Tibial nerve (tissue), 4 donors: ENCODE measurements at places on chromosomes 13 and 19.

- no peaks in the 10 kb centered on the region for H3K36me3 ChIP-seq
- DNase-seq = no peak
- no peak overlapping the region for H3K27ac ChIP-seq
- no peak overlapping the region for H3K4me3 ChIP-seq
Observed at GRCh38 chr13:58960888-58961287, 1202.8 kb downstream of the DIAPH3 start.

DNA sequence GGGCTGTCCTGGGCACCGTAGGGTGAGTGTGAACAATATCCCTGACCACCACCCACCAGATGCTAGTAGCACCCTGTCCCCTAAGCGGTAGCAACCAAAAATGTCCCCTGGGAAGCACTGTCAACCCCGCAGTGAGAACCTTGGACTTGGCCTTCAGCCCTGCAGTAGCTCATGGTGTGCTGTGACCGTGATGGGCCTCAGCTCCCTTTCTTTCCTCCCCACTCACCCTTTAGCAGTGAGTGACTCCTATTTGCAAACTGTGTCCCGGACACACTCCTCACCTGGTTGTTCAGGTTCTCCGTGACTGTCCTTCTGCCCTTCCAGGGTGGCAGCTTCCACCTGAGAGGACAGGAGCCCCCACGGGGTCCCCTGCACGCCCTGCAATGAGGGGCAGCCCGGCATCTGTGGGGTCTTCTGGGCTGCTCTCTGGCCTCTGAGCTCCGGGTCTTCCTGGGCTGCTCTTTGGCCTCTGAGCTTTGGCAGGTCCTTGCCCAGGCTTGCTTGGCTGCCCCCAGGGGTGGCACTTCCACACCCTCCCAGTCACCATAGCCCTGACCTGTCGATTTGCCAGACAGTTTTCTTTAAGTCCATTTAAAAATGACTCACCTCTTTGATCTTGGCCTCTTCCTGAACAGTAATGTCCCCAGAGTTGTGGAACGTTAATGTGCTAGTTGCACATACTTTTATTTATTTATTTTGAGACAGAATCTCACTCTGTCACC, 3.8 kb downstream of the KDM4B start:
- H3K4me3 ChIP-seq = no peak overlapping the region
- peaks cover 58% of the 10 kb centered on the region for H3K4me1 ChIP-seq
- H3K27me3 ChIP-seq = no peaks in the 10 kb centered on the region
- H3K27ac ChIP-seq = no peak overlapping the region
- no peak for DNase-seq

GRCh38 chr13:112254061-112254818, 121.9 kb upstream of the SPACA7 start:
- H3K4me3 ChIP-seq = no peak overlapping the region
- DNase-seq = no peak
- H3K4me1 ChIP-seq = no peaks in the 10 kb centered on the region
- no peak overlapping the region for H3K27ac ChIP-seq

DNA sequence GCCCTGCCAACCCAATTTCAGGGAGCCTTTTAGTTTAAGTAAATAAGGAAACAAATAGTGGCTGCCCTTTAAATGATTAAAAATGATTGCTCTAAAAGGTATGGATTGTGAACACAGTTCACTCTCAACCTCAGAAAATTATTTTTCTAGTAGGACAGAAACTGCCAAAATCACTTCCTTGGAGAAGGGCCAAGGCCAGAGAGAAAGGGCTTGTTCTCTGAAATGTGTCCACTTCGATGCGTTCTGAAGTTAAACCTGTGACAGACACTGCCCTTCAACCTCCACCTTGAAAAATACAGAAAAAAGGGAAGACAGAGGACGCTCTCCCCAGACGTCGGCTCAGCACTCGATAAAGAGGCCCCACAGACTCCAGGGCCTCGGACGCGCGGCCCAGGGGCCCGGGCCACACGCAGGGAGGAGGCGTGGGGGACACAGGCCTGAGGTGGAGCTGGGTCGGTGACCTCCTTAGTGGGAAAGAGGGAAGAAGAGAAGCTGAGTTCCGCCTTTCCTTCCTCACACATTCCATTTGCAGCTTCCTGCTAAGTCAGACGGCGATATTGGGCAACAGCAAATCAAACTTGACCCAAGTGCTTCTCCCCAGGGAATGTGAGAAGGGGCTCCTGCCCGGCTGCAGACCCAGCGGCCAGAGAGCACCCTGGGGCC, 63.6 kb downstream of the RASA3 start:
- peak; percentile 59 for DNase-seq
- H3K27ac ChIP-seq = peak overlapping the region; percentile 99
- H3K4me1 ChIP-seq = peaks cover 72% of the 10 kb centered on the region
- no peaks in the 10 kb centered on the region for H3K27me3 ChIP-seq

GRCh38 chr19:769616-770015, 18.7 kb downstream of the MISP start:
- peaks cover 15% of the 10 kb centered on the region for H3K4me1 ChIP-seq
- no peaks in the 10 kb centered on the region for H3K27me3 ChIP-seq
- H3K4me3 ChIP-seq = no peak overlapping the region
- no peak for DNase-seq

DNA sequence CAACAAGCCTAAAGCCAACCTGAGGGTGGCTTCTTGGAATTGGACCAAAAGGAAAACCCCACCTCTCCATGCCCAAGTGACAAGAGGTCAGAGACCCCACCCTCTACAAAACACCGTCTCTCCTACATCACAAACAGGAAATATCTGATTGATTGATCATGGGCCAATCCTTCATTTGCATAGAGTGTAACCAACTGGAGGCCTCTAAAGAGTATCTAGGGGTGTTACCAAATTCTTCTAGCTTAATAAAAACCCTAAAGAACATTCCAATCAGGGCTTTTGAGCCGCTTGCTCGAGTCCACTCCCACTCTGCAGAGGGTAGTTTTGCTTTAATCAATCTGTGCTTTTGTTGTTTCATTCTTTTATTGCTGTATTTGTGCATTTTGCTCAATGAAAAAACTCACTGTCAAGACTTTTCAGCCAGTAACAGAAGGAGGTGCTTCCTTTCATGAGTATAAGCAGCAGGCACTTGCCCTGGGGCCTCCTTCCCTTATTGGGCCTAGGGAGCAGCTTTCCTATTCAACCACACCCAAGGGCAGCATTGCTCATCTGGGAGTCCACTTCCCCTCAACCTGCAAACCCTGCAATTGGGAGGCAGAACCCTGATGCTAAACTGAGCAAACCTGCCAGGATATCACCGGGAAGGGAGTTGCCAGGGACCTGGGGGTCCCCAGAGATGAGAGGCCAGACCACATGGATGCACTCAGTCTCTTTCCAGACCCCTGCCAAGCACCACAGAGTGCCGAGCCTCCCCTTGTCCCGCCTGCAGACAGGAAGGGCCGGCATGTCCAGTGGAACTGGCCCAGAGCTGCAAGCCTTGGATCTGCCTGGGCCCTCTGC, 154.3 kb upstream of the VSTM2B start:
- no peaks in the 10 kb centered on the region for H3K36me3 ChIP-seq
- DNase-seq = no peak
- no peak overlapping the region for H3K27ac ChIP-seq

DNA sequence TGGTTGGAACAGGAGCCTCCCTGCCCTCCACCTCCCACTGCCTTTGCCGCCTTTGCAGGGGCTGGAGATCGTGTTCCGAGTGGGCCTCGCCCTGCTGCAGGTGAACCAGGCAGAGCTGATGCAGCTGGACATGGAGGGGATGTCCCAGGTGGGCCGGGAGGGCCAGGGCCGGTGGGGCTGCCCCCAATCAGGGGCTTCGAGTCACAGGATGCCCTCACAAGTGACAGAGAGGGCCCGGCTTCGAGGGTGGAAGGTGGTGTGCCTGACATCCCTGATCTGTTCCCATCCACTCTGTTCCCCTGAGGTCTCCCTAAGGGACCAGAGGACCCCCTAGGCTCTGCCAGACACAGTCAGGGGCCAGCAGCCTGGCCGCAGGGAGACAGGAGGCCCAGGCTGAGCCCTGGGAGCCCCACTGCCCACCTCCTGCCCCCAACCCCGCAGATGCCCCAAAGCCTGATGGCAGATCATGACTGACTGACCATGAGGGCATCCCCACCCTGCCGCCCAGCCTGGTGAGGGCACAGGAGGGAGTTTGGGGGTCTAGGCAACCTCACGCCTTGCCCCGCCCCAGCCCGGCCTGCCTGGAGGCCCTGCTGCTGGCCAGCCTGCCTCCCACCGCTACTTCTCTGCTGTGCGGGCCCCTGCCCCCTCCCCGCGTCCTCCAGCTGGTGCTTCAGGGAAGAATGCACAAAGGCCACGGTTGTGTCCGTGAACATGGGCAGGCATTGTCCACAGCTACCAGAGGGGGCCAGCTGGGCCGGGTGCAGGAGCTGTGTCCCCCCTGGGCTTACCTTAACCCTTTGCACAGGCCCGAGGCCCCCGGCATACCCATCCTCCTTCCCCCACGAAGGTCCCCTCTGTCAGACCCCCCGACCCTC, 21.8 kb downstream of the EVI5L start:
- no peaks in the 10 kb centered on the region for H3K27me3 ChIP-seq
- H3K4me3 ChIP-seq = no peak overlapping the region

GRCh38 chr13:20706661-20707060, 3.2 kb downstream of the IL17D start:
- no peak overlapping the region for H3K27ac ChIP-seq
- no peak overlapping the region for H3K4me3 ChIP-seq
- peaks cover 30% of the 10 kb centered on the region for H3K4me1 ChIP-seq
- no peaks in the 10 kb centered on the region for H3K27me3 ChIP-seq

GRCh38 chr19:37572203-37572602, 22.4 kb downstream of the ZNF571 start:
- peaks cover 11% of the 10 kb centered on the region for H3K36me3 ChIP-seq
- H3K4me3 ChIP-seq = no peak overlapping the region
- no peak overlapping the region for H3K27ac ChIP-seq
- no peak for DNase-seq
- H3K4me1 ChIP-seq = no peaks in the 10 kb centered on the region

- DNase-seq = no peak
- no peak overlapping the region for H3K27ac ChIP-seq
- peaks cover 7% of the 10 kb centered on the region for H3K4me1 ChIP-seq
- no peak overlapping the region for H3K4me3 ChIP-seq
- no peaks in the 10 kb centered on the region for H3K27me3 ChIP-seq
Observed at GRCh38 chr13:42762251-42762650, 19.1 kb upstream of the FAM216B start.

DNA sequence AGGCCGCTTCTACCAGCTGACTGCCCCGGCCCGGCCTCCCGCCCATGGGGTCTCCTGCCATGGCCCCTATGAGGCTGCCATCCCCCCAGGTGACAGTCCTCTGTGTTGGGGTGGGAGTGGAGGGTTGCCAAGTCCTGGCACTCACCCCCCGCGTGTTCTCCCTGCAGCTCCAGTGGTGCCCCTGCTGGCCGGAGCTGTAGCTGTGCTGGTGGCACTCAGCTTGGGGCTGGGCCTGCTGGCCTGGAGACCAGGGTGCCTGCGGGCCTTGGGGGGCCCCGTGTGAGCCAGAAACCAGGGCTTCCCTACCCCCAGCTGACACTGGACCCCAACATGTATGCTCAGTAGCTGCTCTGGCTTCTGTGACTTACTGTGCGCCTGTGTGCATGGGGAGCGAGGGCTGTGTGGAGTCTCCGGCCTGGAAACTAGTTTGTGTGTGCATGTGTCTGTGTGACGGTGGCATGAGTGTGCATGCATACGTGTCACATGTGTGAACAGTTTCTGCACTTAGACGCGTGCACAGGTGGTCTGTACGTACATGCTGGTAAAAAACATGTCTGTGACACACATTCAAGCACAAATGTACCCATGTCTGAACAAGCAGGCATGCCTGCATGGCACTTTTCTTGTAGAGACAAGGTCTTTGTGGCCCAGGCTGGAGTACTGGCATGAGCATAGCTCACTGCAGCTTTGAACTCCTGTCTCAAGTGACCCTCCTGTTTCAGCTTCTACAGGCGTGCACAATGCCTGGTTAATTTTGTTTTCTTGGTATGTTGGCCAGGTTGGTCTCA, 4.9 kb downstream of the ACP4 start:
- H3K4me1 ChIP-seq = no peaks in the 10 kb centered on the region
- peaks cover 48% of the 10 kb centered on the region for H3K36me3 ChIP-seq
- DNase-seq = no peak
- no peak overlapping the region for H3K27ac ChIP-seq
- no peaks in the 10 kb centered on the region for H3K27me3 ChIP-seq
- no peak overlapping the region for H3K4me3 ChIP-seq

DNA sequence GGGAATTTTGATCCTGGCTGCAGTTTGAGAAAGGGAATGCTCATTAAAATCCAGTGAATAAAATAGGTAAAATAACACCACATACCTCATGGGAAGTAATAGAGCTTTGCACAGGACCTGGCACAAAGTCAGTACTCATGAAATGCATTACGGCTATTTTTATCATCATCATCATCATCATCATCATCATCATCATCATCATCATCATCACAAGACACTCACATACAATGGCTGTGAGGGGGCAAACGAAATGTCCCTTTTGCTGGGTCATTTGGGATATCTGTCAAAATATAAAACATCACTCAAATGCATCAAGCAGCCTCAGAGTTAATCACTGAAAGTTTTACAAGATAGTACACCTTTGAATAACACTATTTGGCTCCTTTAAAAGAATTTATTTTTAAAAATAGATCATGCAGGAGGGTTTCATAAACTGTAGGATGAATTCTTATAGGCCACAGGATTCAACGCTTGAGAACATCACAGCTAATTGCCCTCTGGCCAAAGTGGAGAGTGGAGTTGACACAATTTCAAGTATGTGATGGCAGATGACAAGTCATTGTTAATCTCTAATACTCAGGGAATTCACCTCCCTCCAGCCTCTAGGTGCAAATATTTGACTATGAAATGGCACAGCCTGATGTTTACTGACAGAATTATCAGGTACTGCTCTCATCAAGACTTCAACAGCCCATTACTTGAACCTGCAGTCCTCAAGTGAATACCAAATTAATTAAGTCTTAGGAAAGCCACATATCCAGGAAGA, 14.2 kb upstream of the ZNF599 start:
- H3K4me3 ChIP-seq = no peak overlapping the region
- H3K27ac ChIP-seq = no peak overlapping the region
- no peaks in the 10 kb centered on the region for H3K36me3 ChIP-seq
- DNase-seq = no peak
- no peaks in the 10 kb centered on the region for H3K27me3 ChIP-seq

GRCh38 chr19:34844277-34844676, 71.3 kb upstream of the ZNF599 start:
- no peaks in the 10 kb centered on the region for H3K27me3 ChIP-seq
- H3K4me3 ChIP-seq = no peak overlapping the region
- H3K27ac ChIP-seq = no peak overlapping the region
- no peak for DNase-seq
- no peaks in the 10 kb centered on the region for H3K36me3 ChIP-seq
- H3K4me1 ChIP-seq = no peaks in the 10 kb centered on the region

DNA sequence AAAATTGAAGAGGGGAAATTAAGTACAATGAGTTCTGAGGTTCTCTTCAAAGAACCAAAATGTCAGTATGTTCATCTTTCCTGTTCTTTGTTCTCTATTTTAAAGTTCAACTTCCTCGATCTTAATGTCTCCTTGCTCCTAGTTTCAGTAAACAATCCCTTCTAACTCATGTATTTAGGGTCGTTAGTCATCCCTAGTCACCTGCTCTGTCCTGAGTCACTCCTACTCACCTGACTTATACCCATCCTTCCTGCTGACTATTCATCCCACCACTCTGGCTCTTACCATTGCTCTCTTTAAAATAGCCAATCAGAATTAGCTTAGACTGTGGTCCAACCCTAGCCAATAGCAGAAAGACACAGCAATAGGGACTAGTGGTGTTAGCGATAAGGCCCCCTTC, 24.3 kb downstream of the ZNF90 start:
- H3K27ac ChIP-seq = no peak overlapping the region
- no peak overlapping the region for H3K4me3 ChIP-seq
- no peaks in the 10 kb centered on the region for H3K27me3 ChIP-seq
- H3K4me1 ChIP-seq = no peaks in the 10 kb centered on the region

GRCh38 chr13:26053418-26053980, 1.7 kb upstream of the SHISA2 start:
- H3K27me3 ChIP-seq = no peaks in the 10 kb centered on the region
- H3K4me1 ChIP-seq = peaks cover 3% of the 10 kb centered on the region
- no peak overlapping the region for H3K27ac ChIP-seq
- no peak overlapping the region for H3K4me3 ChIP-seq
- no peaks in the 10 kb centered on the region for H3K36me3 ChIP-seq
